Thyroid gland (tissue), 4 donors: ENCODE measurements at places on chromosomes 1 and 21. TPM values are rescaled to one million over a fixed set of nuclear protein-coding genes. Genes with fewer than 3 reads are reported as not detected.

DNA sequence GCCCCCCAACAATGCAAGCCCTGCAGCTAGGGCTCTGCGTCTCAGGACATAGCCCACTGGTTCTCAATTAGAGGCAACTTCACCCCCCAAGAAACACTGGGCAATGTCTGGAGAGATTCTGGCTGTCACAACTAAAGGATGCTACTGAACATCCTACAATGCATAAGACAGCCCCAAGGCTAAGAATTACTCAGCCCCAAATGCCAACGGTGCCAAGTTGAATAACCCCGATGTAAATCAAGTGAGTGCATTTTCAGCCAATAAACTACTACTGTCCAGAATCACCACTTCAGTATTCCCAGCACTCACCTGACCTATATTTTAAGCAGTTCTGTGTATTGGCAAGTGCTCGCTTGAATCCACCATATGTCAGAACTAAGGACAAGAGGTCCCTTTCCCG lies 6.9 kb downstream of the RIPK4 start:
- no peak for DNase-seq

DNA sequence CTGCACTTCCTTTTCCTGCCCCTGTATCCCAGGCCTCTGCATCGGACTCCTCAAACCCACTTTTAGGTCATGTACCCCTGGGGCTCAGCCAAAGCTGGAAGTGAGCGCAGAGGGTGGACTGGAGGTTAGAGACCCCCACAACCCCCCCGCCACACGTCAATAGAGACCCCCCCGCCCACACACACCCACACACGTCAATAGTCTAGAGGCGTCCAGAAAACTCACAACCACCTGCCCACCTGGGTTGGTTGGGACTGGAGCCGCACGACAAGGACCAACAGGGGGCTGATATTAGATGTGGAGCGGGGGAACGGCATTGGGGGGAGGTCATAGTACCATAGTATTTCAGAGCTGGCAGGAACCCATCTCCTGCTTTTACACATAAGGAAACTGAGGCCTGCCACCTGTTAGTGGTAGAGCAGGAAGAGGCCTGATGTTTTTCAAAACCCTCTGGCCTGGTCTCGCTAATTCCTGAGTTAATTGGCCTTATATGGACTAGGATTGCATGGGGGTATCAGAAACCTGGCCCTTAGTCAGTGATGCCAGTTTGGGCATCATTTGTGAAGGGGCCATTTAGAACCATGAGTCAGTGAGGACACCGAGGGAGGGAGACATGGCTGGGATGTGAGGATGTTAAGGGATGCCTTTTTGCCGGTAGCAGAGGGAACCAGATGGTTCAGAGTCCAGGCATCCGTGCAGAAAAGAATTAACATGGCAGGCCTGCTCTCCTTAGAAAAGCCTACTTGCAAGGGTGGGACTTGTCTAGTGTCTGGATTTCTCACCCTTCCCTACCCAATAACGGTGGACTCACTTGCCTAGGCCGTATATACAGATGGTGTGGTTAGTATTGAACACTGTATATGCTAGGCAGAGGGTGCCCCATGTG lies 1.1 kb downstream of the NENF start:
- no peak for DNase-seq

GRCh38 chr1:26082020-26082350 lies 14.6 kb upstream of the TRIM63 start:
- DNase-seq: no peak

GRCh38 chr1:2866422-2867086 lies 65.1 kb upstream of the TTC34 start:
- DNase-seq: no peak

DNA sequence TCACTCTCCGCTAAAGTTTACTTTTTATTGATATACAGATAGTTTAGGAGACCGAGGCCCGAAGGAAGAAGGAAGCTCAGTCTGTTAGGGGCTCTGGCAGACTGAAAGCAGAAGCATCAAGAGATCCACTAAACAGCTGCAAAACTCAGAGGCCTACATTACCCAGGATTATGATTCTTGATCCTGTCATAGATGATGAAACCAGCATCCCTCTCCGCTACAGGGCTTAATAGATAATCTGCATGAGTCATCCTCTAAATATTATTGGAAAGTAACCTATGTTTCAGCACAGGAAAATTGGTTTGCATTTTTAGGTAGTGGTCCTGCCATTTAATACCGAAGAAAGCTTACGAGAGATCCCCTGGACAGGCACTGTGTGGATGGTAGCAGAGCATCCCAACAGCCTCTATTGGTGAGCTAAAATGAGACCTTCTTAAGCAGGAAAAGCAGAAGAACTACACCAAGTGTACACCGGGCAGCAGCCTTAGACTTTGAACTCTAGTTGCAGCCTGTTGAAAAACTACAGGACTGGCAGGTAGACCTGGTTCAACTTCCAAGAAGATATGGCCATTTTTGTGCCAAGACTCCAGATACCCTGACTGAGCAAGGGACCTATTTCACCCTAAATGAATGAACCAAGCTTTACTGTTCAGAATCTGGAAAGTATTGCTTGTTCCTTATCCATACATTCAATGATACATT lies 6.8 kb downstream of the CASQ2 start:
- DNase-seq: no peak

GRCh38 chr1:3226701-3227350 lies 157.8 kb downstream of the PRDM16 start:
- DNase-seq: no peak

GRCh38 chr21:37531431-37531932 lies 164.9 kb downstream of the DYRK1A start:
- peak; percentile 84 for DNase-seq

DNA sequence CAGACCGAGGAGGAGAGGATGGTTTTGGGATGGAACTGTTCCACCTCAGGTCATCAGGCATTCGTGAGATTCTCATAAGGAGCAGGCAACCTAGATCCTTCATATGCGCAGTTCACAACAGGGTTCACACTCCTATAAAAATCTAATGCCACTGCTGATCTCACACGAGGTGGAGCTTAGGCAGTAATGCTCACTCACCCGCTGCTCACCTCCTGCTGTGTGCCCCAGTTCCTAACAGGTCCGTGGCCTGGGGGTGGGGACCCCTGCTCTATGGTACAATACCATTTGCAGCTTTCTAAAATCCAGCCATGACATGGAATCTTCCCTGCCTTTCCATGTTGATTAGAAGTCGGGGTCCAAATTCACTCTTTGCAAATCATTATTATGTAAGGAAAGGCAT lies 72.1 kb downstream of the TGFBR3 start:
- DNase-seq: no peak

DNA sequence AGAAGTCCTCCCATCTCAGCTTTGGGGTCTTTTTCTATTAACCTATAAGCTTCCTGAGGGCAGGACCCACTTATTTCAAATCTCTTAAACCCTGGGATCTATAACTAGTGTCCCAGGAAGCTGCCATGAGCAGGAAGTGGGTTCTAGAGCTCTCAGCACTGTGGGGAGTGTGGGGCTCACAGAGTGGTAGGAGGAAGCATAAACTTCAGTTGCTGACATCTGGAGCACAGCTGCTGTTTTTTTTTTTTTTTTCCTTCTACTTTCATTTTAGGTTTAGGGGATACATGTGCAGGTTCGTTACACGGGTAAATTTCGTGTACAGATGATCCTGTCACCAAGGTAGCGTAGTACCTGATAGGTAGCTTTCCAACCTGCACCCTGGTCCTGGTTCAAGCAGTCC lies 59.3 kb downstream of the AK4 start:
- DNase-seq: no peak

GRCh38 chr21:25025596-25025995 lies 581.7 kb downstream of the MRPL39 start:
- DNase-seq: no peak

- no peak for DNase-seq
Observed at GRCh38 chr1:83627045-83627444, 371.9 kb downstream of the TTLL7 start.

DNA sequence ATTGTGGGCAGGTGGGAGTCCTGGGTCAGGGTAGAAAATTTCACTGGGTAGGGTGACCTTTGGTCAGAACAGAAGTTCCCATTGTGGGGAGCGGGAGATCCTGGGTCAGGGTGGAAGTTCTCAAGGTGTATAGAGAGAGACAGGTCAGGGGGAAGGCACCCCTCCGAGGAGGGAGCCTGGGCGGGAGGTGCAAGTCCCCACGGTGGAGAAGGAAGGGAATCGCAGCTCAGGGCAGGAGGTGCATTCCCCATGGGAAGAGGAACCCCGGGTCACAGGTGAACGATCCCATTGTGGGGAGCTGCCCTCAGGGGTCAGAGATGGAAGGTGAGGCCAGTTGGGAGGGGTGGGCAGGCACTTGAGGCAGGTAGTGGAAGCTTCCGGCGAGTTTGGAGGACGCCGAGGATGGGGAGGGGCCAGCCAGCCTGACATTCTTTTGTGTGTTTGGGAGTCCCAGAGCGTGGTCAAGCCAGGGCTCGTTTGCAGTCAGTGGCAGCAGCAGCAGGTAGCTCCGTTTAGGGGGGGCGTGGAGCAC lies 637 bp downstream of the LYPLA2 start:
- peak; percentile 67 for DNase-seq

DNA sequence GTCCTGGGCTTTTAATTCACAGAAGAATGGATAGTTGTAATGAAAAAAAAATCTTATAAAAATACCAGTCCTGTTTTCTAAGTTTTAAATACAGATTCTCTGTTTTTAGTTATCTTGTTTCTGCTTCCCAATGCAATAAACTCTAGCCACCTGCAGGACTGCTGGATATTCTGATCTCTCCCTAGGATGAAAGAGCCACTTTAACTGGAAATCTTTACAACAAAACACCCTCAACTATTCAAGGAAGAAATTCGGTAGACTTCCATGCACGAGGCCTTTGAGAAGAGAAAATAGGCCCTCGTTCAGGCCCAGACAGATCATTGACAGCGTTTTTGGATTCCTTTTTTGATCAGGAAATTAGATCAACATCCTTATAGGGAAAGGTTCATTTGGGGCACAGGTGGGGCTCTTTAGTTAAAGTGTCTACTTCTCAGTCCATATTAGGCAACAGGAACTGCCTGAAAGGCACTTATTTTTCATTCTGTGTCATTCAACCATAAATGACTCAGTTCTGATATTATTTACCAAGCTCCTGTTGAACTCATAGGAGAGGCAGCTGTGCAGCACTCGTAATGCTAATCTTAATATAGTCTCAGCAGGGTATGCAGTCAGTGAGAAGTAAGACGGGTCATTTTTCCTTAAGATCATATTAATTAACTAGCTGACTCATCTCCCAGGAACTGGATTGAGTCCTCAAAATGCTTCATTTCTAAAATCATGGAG lies 71.1 kb upstream of the ERRFI1 start:
- DNase-seq: no peak

DNA sequence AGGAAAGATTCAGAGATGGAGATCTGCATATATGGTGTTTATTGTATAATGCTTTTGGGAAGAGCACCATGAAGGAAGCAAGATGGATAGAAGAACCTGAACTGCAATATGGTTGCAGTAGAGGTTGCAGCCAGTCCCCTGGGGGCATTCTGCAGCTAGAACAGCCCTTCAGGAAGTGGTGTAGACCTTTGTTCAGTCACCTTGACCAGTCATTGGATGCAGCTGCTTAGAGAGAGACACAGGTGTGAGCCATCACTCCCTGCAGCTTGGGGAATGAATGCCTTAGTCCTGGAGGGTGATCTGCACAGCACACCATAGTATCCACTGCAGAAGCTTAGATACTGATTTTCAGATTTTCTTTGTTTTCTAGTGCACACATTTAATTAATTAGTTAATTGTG lies 42.3 kb downstream of the NEK7 start:
- no peak for DNase-seq

- DNase-seq: peak; percentile 84
Observed at GRCh38 chr1:9127395-9128165, 1.3 kb downstream of the GPR157 start.

DNA sequence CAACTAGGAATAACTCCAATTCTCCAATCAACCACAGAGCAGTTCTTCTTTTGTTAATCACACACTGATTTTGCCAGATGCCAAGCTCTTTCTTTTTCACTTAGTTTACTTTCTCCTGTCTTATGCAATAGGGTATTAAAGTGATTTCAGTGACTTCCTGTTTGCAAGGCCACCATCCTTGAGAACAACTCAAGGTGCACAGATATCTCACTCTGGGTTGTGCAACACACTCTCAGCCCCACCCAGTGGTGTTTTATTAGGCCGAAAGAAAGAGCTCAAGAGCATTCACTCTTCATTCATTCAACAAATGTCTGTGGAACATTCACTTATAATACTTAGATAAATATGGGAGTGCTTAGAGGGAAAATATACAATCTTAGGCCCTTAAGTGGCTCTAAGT lies 352.5 kb downstream of the ZNF326 start:
- peak; percentile 9 for DNase-seq

GRCh38 chr1:118974661-118975060 lies 13.5 kb downstream of the TBX15 start:
- no peak for DNase-seq

- DNase-seq: no peak
Observed at GRCh38 chr1:186654741-186655140, 25.5 kb downstream of the PTGS2 start.

DNA sequence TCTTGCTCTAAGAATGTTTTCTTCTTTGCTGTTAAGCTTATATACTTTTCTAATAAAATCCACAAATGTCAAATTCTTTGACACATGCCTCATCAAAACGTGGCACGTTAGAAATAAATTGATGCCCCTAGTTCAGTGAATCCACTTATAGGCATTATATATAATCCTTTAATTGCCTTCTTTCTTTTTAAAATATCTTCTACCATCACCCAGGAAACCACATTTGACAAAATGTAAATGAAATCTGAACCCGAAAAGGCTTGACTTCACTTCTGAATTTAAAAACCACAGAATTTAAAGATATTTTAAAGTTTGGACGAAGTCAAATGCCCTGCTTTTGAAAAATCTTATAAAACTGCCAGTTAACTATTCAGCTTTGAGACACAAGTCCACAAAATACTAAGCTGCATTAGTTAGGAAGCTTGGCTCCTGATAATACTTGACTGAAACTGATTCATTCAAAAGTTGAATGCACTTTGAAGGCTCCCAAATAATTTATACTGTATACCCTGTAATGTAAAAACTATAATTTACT lies 22.4 kb upstream of the KIFAP3 start:
- no peak for DNase-seq

GRCh38 chr1:232704694-232705680 lies 75.1 kb upstream of the SIPA1L2 start:
- DNase-seq: peak; percentile 6

- DNase-seq: no peak
Observed at GRCh38 chr1:168452329-168452728, 91.5 kb downstream of the XCL2 start.

NECTIN4 gene
- total RNA-seq: not detected

HAX1 gene
- 102 TPM for total RNA-seq

PTGS2 gene
- 0.44 TPM for total RNA-seq

TIAM1 gene
- total RNA-seq: 2.5 TPM

RIMS3 gene
- 4.4 TPM for total RNA-seq

C1orf56 gene
- total RNA-seq: 13.4 TPM

FBXO2 gene
- 8.4 TPM for total RNA-seq

GSTM1 gene
- total RNA-seq: not detected

PDIK1L gene
- 24.8 TPM for total RNA-seq

SPAG17 gene
- total RNA-seq: 12.1 TPM

RNF207 gene
- 32.9 TPM for total RNA-seq

TMEM54 gene
- 158 TPM for total RNA-seq

CLCNKA gene
- 25.4 TPM for total RNA-seq
